Cardiac muscle cell (in vitro differentiated cells and primary cell): ENCODE measurements at places on chromosomes 16 and 17. TPM values are rescaled to one million over a fixed set of nuclear protein-coding genes. Genes with fewer than 3 reads are reported as not detected.
A peak's percentile ranks its signal among the peaks of the same experiment; 100 is the strongest.

DNA sequence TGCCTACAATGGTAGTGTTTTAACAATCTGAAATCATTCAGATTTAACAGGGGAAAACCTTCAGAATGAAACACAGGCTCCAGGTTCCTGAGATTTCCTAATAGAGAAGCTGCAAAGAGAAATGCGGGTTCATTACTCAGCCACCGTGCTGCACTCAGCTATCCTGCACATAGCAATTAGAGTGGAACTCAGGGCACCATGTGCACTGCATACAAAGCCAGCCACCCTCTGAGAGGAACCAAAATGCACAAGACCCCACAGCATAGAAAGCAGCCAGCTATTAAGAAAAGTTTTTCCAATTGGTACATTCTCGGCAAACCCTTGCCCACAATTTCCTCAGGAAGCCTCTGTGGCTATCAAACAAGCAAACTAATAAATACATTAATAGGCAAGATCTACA is 37.4 kb downstream of the TOM1L2 start:
- DNase-seq = no peak

DNA sequence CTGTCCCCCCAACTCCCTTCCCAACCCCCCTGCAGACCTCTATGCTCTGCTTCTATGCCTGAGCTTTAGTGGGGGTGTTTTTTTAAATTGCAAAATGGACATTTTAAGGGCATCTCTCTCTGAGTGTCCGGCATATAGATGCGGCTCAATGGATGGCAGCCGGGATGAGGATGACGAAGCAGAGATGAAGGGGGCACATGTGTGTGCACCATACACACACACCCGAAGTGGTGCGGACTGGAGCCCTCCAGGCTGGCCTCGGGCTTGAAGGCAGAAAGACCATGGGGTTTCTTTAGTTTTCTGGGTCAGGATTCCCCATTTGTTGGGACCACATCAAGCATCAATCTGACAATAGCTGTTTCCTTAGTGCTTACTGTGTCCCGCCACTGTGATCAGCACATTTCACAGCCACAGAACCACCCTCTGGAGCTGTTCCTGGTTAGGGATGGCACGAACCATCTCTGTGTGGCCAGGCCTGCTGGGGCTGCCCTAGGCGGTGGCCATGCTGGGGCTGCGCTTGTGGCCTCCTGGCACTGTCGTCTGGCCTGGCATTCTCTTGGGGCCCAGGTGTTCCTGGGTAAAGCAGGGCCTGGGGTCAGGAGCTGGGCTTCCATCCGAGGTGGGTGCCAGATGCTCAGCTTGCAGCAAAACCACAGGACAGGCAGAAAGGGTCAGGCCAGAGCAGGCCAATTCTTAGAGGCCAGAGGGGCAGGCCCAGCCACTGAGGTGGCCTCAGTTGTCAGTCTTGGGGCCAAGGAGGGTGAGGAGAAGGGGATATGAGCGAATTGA is 49.9 kb downstream of the NT5M start:
- DNase-seq = no peak

GRCh38 chr16:69926241-69926640 is 24.9 kb upstream of the CLEC18A start:
- no peak for DNase-seq

- DNase-seq = no peak
These were observed 159.8 kb downstream of the COPRS start for GRCh38 chr17:31699281-31699680.

DNA sequence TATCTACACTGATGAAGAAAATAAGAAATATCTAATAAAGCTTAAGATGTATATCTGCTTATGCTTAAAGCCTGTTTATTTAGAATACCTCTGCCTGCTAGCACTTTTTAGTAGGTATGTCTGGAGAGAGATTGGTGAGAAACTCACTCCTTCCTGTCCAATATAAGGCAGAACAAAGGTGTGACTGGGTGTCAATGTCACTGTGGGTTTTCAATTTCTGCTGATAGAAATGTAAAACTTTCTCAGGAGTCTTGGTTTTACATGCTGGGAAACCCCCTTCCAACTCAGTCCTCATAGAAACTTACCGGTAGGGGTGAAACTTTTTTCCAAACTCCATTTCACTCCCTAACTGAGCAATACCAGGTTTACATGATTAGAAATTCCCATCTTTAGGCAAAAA is 17.8 kb upstream of the MPHOSPH6 start:
- no peak for DNase-seq

DNA sequence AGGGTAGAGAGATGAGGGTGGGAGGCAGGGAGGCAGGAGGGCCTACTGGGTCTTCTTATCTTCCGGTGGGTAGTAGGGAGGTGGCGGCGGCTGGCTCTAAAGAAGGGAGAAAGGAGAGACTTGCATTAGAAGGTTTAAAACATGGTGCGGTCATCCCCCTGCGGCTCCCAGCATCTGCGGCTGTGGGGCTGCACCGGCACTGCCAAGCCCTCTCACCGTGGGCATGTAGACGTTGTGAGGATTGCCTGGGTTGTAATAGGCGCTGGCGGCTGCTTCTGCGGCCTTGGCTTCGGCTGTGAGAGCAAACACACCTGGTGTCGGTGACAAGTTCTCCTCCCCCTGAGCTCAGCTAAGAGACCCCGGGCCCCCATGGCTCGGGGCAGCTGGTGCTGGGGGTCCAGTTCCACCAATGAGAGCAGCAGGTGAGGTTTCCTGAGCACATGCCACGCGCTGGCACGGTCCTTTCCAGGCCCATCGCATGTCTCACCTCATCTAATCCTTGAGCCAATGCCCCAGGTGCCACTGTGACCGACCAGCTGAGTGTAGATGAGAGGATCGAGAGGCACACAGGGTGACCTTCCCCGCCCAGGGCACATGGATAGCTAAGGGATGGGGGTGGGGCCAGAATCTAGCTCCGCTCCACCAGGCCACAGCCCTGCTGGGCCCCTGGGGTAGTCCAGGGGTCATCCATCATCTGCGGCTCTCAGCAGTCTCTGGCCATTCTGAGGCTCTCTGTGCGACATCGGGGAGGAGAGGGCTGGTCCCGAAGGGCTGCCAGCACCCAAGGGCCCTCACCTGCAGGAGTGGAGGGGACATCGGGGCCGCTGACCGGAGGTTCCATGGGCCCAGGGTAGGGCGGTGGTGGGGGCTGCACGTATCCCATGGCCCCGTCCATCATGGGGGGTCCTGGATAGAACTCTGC is 2.7 kb upstream of the UNC13D start:
- DNase-seq = peak; percentile 44

DNA sequence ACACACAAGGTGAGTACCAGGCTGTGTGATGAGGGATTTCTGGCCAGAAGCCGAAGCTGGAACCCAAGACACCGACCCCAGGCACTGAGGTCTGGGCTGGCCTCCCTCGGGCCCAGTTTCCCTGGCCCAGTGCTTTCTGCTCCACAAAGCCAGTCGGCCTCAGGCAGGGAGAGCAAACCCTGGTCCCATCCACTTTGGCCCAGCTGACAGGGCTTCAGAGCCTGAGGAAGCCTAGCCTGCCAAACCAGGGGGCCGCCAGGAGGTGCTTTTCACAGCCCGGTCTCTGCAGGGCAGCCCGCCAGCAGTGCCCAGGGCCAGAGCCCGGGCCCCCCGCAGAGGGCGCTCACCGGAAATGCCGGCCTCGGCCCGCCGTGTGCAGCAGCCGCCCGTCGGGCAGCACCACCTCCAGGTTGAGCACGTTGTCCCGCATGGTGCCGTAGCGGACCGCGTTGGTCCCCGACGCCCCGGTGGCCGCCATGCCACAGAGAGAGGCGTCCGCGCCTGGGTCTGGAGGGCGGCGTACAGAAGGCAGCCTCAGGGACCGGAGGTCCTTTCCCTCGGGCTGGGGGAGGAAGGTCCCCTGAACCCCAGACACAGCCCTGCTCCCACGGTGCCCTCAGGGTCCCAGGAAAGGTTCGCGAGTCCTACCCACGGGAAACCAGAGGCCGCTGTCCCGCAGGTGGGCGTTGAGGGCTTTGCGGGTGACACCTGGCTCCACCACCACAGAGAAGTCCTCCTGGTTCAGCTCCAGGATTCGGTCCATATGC is 2.2 kb downstream of the LDHD start:
- no peak for DNase-seq

DNA sequence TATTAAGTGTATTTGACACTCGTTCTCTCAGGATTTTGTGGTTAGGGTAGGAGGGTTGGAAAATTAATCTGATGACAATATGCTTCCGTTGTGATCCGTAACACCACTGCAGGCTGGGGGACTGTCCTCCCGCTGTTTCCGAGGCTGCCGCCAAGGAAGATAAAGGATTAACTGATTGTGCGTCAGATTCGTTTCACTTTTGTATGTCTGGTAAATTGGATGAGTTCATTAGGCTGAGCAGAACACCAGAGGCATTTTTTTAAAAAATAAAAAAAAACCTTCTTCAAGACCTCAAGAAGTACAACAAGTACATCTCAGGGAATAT is 486.7 kb upstream of the SALL1 start:
- DNase-seq = peak; percentile 34

DNA sequence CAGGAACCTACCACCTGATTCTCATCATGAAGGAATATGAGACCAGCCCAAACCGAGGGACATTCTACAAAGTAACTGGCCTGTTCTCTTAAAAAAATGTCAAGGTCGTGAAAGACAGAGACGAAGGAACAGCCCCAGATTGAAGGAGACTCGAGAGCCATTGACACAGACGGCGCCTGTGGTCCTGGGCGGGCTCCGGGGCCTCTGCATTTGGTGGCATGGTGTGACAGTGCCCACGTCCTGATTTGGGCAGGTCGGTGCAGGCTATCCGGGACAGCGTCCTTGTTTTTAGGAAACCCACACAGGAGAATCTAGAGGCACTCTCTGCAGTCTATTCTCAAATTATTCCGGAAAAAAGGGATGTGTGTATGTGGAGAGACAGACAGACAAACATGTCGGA is 64.1 kb downstream of the ADCY9 start:
- no peak for DNase-seq

DNA sequence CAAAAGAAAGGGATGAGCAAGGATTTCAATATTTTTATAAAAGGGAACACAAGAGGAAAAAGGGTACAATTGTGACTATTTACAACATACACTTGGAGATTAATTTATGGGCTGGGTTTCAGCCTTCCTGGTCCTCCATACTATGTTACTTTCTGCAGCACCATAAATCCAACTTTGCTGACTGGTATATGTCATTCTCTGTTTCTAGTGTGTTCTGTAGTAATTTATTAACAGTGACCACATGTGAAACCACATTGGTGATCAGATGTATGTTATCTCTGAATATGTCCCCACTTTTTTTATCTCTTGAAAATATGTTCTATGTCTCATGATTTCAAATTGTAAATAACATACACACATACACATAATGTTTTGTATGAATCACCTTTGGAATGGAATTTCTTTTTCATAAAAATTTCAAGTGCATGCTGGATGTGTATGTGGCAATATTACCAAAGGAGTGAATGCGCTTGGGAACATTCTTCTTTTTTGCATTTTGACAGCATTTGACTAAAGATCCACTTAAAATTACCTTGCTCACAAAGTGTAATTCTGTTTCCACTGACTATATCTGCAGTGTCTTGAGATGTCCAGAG is 2.9 kb upstream of the LYRM9 start:
- DNase-seq = no peak

GRCh38 chr16:88698646-88699045 is 7.6 kb downstream of the RNF166 start:
- no peak for DNase-seq

DNA sequence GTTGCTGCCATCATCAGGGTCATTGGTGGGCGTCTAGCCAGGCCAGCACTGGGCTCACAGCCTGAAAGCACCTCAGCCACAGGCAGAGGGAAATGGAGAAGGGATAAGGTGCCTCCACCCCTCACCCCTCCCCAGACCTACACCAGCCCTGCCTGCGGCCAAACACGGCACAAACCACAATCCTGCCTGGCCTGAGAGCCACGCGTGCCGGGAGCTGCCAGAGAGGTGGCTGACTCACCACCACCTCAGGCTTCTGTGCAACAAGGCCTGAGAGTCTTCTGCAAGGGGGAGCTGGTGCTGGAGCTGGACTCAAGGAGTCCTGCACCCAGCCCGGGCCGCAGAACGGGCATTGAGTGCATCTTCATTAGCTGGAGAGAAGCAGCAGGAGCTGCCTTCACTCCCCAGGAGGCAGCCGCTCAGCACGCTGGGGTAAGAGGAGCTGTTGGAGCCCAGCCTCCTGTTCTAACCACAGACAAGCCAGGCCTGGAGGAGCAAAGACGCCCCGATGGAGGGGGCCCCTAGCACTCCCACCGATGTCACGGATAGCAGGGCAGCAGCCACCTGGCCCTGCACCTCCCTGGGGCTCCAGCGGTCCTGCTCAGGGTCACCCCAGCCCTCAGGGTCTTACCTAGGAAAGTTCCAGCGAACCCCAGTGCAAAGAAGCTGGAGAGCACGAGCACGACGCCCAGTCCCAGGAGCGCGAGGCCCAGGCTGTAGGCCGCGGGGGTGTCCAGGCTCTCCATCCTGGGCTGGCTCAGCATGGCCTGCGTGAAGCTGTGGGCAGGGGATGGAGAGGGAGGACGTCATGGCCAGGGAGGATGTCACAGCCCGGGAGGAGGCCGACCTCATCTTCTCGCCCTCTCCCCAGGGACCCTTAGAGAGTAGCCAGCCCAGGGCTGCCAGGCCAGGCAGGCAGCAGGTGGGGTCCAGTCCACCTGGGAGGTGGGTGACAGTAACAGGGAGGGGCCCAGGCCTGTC is 16.0 kb upstream of the RASD1 start:
- DNase-seq = no peak

DNA sequence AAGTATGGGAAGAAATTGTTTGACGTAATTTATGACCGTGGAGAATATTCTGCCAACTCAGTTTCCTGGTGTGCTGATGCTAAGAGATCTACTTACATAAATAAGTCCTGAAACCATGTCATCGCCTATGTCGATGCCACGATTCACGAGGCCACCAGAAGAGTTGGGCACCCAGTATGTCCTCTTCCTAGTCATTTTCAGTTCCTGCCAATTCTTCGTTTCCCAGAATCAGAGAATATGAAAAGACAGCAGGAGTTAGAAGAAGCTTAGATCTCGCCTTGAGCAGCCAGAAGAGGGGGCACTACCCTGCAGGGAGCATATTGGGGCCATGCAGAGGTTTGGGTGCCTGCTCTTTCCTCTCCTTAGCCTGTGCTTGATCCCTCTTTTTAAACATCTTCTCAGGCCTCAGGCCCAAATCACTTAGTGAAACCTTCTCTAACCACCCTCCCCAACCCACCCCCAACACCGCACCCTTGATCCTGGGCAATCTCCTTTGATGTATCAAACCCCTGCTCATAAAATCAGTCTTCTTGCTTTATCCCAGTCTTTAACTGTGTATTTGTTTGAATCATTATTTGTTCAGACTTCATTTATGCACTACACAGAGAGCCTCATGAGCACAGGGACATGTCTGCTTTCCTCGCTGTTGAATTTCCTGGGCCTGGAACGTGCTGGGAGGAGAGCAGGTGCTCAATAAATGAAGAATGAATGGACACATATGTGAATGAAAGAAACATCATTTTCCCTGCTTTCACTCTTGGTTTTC is 12.2 kb upstream of the LONP2 start:
- peak; percentile 68 for DNase-seq

- no peak for DNase-seq
These were observed 23.5 kb downstream of the USP36 start for GRCh38 chr17:78817123-78817522.

Gene TBC1D3K
- total RNA-seq = not detected in 2 replicates

Gene PPM1E
- 0.27 and 0.46 TPM in 2 replicates for total RNA-seq

Gene RAB11FIP3
- 61.8 and 77.1 TPM in 2 replicates for total RNA-seq

Gene PIK3R6
- not detected in 2 replicates for total RNA-seq

Gene CA7
- total RNA-seq = 0.27 and 1.0 TPM in 2 replicates

Gene C16orf74
- total RNA-seq = 30.9 and 49.7 TPM in 2 replicates

Gene AATK
- total RNA-seq = 13.8 and 21.9 TPM in 2 replicates

Gene CACNG4
- total RNA-seq = 1.2 and 2.2 TPM in 2 replicates

Gene NLRC3
- 0.09 and 0.11 TPM in 2 replicates for total RNA-seq
